T-helper 17 cell (primary cell): ENCODE measurements at places on chromosomes 1 and 21. TPM values are rescaled to one million over a fixed set of nuclear protein-coding genes. Genes with fewer than 3 reads are reported as not detected.

- no peak for DNase-seq
These were observed 10.3 kb upstream of the LAD1 start for GRCh38 chr1:201409440-201409839.

DNA sequence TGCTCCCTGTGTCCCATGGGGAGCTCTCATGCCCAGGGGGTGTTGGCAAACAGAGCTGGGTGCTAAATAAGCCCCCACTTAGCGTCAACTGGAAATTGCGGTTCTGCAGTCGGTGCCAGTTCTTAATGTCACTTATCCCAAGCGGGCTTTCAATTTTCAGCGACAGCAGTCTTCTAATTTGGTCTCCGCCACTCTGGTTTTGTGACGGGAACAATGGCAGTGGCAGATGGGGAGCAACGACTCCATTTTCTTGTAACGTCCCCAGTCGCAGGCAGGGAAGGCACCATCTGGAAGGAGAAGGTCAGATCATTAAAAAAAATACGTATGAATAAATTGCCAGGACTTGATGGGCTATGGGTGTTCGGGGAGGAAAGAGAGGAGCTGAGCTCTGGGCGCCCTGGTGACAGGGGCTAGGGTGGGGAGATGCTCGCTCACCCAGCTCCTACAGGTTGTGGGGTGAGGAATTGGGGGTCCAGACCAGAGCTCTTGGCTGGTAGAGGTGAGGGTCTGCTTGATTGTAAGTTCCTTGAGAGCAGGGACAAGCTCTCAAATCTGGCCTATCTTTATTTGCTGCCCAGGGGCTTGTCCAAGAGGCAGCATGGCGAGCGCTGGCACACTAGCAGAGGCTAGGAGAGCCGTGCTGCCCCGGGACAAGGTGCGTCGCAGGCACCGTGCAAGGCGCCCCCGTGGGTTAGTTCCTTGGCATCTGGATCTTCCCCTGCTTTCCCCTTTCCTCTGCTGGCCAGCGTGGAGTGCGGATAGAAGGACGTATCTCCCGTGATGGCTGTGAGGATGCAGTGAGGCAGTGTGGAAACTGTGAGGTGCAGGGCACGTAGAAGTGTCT is 105.8 kb downstream of the ARHGEF10L start:
- no peak for DNase-seq

Gene RAD54L
- total RNA-seq: 0.72 TPM

Gene AJAP1
- total RNA-seq: not detected

DNA sequence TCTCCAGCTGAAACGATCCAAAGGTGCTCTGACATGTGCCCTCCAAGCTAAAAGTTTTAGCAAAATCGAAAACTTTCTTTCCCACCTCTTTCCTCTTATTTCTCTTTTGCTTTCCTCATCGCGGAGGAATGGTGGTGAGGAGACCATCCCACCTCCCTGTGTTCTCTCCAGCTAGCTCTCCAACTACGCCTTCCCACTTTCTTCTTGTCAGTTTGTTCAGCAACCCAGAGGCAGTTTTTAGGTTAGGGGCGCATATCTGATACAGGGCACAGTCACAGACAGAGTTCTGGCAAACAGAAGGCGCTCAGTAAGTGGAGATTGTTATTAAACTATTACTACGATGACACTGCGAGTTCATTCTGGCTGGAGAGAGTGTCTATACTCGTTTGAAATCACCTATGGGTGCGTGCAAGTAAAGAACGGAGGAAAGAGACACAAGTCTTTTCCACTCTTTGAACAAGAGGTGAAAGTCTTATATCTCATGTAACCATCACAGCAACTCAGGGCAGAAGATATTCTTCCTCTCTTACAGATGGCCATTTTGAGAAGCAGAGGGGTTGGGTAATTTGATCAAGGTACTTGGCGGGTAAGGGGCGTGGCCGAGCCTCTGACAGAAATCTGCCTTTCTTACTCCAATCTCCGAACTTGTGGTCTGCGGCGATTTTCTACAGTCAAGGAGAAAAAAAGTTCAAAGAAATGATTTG is 13.9 kb downstream of the HLX start:
- DNase-seq: no peak

Gene KRTAP21-2
- not detected for total RNA-seq

DNA sequence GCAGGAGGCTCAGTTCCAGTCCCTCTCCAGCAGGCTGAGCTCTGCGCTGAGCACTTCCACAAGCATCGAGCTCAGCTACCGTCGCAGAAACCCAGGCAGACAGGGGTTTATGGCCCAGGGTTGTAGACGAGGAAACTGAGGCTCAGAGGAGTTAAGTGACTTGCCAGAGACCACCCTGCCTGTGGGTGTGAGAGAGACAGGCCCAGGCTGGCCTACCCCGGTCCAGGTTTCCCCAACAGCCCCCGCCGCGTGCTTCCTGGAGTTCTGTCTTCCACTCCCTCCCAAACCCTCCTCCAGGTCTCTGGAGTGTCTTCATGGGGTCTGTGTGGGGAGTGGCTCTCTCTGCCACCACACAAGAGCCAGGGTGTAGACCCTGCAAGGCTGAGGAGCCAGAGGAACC is 615.9 kb downstream of the PTPRU start:
- no peak for DNase-seq

GRCh38 chr1:200912737-200913407 is 18.2 kb downstream of the INAVA start:
- no peak for DNase-seq

Gene SFN
- total RNA-seq: 1.3 TPM

DNA sequence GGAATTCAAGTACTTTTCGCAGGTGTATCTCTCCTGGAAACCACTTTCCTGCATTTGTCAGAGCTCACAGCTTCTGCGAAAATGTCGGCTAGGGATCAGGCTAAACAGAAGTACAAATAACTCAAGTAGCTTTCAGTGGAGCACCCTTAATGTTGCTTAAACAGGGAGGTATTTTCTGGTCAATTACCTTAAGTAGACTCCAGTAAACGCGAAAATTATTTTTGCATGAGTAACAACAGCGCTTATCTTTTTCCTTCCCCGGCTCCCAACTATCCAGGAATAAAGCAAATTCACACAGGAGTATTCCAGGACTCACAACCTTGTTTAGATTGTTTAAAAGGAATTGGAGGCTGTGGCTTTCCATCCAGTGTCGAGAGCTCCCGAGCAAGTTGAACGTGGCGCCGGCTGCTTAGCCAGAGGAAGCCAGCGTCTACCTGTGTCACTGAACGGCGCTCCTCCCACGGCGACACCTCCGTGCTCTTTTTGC is 7.3 kb upstream of the SIM2 start:
- no peak for DNase-seq

DNA sequence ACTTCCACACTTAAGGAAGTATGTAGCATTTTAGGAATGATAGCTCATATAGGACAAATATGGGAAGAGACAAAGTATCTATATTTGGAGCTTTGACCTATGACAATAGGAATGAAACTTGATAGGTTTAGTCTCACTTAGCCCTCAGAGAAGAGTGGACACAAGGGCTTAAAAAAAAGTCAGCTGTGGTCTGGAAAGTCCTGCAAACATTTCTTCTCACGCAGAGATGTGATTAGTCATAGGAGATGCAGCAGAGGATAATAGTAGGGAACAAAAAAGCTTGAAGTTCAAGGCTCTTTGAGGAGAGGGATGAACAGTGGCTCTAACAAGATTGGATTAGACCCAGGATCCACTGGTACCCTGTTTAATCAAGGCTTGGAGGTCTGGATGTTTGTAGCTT is 14.8 kb upstream of the RNF220 start:
- DNase-seq: no peak

- DNase-seq: no peak
These were observed 8.8 kb upstream of the LMX1A start for GRCh38 chr1:165365341-165365740.

DNA sequence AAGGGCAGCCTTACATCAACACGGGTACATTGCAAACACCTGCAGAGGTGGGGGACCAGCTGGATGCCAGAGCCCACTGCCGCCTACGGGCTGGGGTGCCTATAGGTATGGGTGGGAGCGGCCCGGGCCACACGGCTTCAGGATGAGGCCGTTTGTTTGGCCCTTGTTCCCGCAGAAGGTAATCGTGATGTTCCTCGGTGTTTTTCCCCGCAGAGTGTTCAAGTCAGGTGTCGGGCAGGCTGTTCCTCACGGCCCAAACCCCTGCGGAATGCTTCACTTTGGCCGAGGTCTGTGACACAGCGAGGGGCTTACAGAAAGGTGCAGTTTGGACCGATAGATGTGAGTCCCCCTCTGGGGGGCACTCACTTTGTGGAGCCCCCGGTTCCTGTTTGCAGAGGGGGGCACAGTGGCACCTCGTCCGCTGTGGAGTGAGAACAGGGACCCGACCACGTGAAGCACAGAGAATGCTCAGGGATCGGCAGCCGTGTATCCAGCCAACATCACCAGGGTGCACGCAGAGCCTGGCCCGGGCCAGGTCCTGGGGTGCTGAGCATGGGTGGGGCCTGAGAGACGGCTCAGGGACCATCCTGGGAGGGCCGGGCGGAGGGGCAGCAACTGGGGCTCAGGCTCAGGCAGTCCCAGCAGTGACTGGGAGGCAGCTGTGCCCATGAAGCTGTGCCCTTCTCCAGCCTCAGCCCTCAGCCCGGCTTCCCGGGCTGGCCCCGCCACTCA is 453 bp upstream of the TTLL10 start:
- peak; percentile 3 for DNase-seq

Gene P3R3URF
- total RNA-seq: not detected

GRCh38 chr1:109050228-109050995 is 8.5 kb upstream of the WDR47 start:
- DNase-seq: no peak

Gene MPZ
- total RNA-seq: 2.9 TPM

DNA sequence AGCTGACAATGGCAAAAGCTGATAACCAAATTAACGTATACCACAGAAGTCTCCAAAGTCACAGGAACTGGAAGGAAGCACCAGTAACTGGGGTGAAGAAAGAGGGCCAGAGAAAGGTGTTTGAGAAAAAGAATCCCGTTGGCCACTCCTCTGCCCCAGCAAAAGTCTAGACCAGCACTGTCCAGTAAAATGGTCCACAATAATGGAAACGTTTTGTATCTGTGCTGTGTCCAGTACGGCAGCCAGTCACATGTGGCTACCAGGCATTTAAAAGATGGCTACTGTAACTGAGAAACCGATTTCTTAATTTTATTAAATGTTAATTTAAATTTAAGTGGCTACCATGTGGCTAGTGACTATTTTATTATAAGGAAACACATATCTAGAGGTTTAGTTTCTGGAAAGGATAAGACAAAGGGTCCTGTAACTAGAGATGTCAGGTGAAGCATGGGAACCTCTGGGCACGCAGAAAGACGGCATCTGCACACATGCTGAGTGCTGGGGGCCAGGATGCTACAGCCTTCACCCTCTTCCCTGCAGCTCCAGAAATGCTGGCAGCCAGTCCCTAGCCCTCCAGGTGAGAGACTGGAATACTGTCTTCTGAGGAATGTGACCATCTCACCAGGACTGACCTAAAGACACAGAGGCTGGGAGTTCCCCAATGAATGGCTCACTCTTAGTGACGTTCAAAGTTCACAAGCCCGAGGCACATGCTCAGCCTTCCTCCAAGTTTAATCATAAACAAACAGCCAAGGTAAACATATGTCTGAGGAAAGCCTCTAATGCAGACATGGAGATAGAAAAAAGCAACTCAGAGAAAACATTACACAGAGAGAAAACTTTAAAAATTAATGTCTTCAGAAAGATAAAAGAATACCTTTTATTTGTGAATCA is 50.7 kb downstream of the JAK1 start:
- DNase-seq: no peak

Gene SLC30A10
- total RNA-seq: not detected

Gene KLF17
- total RNA-seq: not detected
